ENCODE measurements at places on chromosomes 7 and 10.
A peak's percentile ranks its signal among the peaks of the same experiment; 100 is the strongest.

DNA sequence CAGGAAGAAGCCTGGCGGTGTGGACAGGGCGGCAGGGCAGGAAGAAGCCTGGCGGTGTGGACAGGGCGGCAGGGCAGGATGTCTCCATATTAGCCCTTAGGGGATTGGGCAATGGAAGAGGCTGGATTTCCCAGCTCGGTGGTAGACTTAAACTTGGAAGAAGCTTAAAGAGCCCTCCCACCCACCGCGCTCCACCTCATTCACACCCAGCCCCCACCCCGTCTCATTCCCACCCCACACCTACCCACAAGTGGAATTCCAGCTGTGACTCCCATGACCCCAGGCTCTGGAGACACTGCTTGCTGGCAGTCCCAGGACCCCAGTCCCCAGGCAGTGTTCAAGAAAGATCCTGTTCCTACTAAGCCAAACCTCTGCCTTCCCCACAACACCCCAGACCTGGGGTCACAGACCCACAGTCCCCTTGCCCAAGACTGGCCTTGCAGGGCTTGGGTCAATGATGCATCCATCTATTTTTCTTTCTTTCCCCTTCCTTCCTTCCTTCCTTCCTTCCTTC is 34.0 kb downstream of the SPDYE6 start:
- no peak for DNase-seq

DNA sequence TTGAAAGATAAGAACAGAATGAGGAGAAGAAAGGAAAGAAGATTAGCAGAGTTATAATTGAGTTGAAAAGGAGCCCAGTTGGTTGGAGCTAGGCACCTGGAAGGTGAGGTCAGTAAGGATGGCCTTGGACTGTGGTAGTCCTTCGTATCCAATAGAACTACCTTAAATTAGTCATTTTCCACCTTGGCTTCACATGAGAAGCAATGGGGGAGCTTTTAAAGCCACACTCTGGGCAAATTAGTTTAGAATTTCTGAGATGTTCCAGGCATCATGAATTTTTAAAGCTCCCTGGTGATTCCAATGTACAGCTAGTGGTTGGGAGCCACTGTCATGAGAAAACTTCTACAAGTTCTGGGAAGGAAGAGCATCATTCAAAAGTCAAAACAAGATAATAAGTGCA is 27.3 kb upstream of the CYP3A5 start:
- no peak for DNase-seq

GRCh38 chr7:126662856-126663255 is 589.9 kb downstream of the GRM8 start:
- no peak for DNase-seq

GRCh38 chr10:91163269-91163868 is 57.1 kb upstream of the PCGF5 start:
- peak; percentile 87 for DNase-seq

- no peak for DNase-seq
Observed at GRCh38 chr10:111177379-111177778, 100.5 kb downstream of the ADRA2A start.

GRCh38 chr10:89160339-89160738 is 46.8 kb downstream of the CH25H start:
- DNase-seq = no peak

- no peak for DNase-seq
Observed at GRCh38 chr7:91929463-91929862, 11.2 kb upstream of the AKAP9 start.

GRCh38 chr7:112182749-112183148 is 23.4 kb downstream of the DOCK4 start:
- DNase-seq = no peak
